NCI-H1694 (cell line): ENCODE measurements at places on chromosomes 12 and 14.

GRCh38 chr14:55160989-55161388 lies 30.4 kb downstream of the DLGAP5 start:
- DNase-seq, result peak; percentile 61

DNA sequence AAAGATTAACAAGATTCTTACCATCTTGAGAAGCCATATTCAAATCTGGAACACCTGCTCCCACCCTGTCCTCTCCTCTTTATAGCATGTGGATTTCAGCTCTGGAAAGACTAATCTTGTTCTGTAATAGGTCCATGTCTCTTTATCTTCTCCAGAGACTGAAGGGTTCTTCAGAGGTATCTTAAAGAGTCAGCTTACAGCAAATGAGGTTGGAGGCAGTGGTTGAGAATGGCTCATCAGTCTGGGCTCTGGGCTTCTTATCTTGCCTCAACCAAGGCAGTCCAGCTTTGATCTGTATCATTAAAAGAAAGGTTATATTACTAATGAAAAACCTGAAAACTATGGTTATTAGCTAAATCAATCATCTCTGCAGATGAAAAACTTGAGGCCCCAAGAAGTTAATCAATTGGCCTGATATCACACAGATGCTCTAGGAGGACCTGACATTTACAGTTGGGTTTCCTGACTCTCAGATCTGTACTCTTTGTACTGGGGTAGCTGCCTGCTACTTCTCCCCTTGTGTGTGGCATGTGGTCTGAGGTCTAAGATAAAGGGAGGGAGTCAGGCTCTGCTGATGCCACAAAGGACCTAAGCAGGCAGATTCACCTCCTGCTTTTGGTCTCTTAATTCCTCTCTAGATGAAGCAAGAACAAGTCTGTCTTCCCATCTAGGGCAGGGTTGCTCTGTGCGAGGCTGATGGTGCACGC lies 1.7 kb upstream of the AKAP6 start:
- DNase-seq, result no peak

GRCh38 chr12:122058549-122059149 lies 19.9 kb upstream of the MLXIP start:
- no peak for DNase-seq

DNA sequence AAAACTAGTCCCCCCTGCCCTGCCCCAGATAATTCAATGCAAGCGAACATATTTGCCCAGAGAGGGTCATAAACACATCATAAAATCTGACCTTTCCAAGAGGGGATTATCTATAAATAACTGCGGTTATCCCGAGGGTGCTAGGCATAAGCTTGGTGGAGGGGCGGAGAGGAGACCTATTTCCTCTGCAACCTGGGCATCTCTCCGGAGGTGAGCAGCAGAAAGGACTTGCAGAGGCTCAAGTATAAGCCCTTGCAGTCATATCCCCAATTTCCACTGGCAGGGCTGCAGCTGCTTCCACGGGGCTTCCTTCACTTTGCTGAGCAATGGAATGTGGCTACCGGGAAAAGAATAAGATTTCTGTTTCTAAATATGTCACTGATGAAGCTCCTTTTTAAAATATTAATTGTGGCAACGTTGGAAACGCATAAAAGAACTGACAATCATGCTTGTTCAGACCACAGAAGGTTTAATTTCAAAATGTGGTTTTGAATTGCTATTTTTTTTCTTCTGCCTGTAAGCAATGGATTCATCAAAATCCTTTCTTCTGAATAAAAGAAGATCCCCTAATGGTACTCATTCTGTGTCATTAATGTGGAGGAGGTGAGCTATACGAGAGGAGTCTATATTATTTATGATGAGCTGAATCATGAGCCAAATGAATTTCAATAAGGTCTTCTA lies 268.9 kb upstream of the ATP2B1 start:
- no peak for DNase-seq

GRCh38 chr12:106446419-106447092 lies 89.0 kb downstream of the POLR3B start:
- no peak for DNase-seq

DNA sequence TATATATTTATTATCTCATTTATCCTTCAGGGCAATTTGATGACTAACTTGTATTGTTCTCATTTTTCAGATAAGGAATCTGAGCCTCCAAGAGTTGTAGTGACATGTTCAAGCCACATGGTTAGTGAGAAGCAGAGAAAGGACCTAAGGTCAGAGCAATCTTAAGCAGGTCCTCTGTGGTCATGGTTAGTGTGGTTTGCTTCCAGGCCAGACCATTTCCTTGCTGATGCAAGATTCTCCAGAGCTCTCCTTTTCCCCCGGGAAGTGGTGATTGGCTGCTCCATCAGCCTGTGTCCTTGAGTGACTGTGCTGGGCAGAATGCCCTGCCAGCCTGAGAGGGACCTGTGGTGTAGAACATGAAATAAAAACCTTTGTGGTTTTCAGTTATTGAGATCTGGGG lies 141.3 kb downstream of the KTN1 start:
- no peak for DNase-seq

- no peak for DNase-seq
Measured at GRCh38 chr14:52356025-52356424, 41.9 kb downstream of the PTGER2 start.

GRCh38 chr12:1791104-1791841 lies 29.1 kb upstream of the LRTM2 start:
- peak; percentile 77 for DNase-seq

DNA sequence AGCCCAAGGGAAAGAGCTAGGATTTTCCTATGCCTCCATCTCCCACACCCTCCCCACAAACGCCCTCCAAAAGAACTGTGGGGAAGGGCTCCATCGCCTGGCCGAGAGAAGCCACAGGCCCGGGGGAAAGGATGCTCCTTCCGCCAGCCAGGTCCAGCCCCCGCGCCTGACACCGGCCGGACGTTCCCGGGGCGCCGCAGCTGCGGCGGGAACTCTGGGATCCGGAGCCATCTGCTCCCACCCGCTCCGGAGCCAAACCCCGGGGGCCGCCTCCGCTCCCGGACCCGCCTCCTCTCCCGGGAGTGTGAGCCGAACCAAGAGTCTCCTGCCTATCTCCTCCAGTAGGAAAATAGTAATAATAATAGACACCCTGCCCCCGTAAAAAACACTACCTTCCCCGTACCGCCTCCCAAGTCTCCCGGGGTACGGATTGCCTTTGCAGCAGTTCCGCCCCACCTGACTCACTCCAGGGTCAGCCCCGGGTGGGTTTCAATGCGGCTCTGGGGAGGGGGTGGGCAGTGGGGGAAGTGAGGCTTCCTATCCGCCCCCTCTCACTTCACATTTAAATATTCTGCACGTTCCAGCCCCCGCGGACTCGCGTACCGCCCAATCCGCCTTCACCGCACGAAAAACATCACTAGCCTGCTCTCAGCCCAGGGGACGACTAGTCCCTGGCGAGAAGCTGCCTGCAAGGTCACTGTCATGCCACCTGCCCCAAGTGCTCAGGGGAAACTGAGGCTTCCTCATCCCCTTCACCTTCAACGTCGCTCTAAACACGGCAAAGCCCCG lies 2.4 kb downstream of the AGAP2 start:
- no peak for DNase-seq

- DNase-seq, result no peak
Measured at GRCh38 chr14:72610831-72611200, 283.1 kb downstream of the DPF3 start.

DNA sequence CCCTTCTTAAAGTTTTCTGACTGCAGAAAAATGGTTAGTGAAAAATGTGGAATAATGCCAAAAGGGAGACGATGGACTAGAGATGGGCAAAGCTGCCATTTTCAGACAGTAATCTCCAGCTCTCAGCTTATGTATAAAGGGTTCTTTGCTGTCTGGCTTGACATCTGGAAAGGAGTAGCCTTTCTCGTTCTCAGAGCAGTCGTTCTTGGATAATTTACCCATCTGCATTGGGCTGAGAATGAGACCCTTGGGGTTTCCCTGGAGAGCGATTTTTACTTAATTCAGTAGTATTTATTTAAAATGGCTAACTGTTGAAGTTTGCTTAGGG lies 1.2 kb downstream of the NUDT4 start:
- no peak for DNase-seq

- DNase-seq, result no peak
Measured at GRCh38 chr12:54588890-54589267, 420 bp upstream of the PPP1R1A start.

DNA sequence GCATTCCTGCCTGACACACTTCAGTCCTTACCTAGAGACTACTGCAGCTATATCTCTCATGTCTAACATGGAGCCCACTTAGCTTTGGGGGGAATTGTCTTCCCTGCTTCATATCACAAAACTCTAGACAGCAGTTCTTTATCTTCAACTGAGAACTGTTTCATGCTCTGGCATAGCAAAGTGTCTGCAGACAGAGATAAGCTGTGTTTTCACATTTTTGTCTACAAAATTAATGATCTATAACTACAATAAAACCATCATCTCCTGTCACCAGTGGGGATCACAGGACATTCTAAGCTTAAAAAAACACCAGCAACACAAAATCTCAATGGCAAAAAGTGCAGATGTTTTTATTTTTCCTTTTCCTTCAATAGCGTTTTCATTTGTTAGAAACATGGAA lies 137.1 kb upstream of the VRK1 start:
- DNase-seq, result no peak

GRCh38 chr14:58647777-58648176 lies 10.0 kb downstream of the DACT1 start:
- DNase-seq, result no peak

- no peak for DNase-seq
Measured at GRCh38 chr12:100426145-100426544, 47.5 kb upstream of the NR1H4 start.

DNA sequence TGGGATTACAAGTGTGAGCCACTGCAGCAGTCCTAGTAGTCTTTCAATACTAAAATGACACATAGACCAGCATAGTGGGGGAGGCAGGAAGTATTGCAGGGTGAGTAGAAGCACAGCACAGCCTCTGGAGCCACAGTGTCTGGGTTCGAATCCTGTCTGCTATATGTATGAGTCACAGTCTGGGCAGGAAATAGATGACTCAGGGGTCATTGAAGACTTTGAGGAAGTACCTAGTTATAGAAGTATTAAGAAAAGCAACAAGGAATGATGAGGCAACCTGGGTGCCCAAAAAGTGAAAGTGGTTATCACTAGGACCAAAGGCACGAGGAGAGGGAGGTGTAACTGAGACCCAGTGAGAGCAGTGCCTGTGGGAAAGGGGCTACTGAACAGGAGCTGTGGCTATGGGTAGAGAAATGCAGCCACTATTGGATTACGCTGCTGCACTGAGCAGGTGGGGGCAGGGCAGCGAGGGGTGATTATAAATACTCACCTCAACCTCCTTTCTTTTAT lies 124.0 kb downstream of the PDE3A start:
- no peak for DNase-seq

- DNase-seq, result peak; percentile 80
Measured at GRCh38 chr12:50174971-50175715, 8.0 kb upstream of the CERS5 start.

GRCh38 chr12:88241862-88242570 lies 99.9 kb downstream of the TMTC3 start:
- no peak for DNase-seq

GRCh38 chr12:78176643-78177042 lies 345.9 kb downstream of the NAV3 start:
- no peak for DNase-seq

DNA sequence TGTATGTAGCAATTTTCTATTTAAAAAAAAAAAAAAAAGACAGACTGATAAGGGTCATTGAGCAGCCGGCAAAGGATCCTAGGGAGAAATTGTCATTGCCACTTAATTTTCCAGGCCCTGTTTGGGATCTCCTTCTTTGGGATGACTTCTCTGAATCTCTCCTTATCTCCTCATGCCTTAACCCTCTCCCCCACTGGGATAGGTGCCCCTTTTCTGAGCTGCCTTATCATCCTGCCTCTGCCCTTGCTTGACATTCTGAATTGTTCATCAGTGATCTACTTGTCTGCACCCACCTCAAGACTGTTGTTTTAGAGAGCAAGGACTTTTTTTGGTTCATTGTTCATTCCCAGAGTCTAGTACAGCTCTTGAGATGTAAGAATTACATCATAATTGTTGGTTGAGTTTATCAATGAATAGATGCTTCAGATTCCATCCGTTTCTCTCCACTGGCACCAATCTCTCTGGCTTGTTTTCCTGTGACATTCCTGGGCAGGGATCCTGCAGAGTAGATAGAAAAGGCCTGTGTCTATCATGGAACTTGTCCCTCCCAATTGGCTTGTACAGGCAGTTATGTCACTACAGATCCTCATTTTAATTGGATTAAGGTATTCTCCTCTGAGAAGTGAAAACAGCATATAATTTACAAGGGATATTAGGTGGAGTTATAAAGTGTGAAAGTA lies 42.6 kb downstream of the SOCS2 start:
- no peak for DNase-seq

- peak; percentile 13 for DNase-seq
Measured at GRCh38 chr12:108337235-108338223, 1.6 kb downstream of the CMKLR1 start.

GRCh38 chr14:39430762-39431415 lies 1.3 kb downstream of the FBXO33 start:
- DNase-seq, result no peak

DNA sequence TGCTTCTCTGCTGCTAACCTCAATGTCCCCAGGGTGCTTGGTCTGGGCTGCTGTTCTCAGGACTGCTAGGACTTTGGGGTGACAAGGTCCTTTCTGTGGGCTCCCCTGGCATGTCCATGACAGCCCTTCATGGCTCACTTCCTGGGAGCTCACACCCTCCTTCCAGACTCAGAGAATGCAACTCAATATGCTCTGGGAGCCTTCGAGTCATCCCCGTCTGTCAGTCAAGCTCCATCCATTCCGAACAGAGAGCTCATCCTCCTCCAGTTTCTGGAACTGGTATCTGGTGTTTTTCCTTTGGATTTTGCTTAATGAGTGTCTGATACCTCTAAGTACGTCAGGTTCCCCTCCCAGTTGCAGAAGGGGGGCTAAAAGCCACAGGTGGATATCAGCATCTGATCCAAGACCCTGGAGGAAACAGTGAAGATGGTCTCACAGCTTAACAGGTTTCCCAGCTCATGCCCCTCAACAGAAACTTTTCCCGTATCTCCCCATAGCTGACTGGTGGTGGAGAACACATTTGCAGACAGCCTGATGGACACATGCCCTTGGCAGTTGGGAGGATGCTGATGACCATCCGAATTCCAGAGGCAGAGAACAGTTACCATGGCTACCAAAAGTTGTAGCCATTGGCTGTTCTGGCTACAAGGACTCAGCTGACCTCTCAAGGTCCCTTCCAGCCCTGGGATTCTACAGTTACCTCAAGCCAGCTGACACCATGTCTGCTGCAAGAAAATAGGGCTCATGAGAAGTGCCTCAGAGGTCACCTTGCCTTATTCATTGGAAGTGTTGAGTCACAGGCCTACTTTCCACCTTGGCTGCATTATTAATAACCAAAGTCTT lies 9.5 kb upstream of the RAB35 start:
- no peak for DNase-seq

- DNase-seq, result no peak
Measured at GRCh38 chr12:109531411-109531810, 41.9 kb downstream of the MMAB start.
